ENCODE measurements at places on chromosomes 16 and 17.
A peak's percentile ranks its signal among the peaks of the same experiment; 100 is the strongest.

DNA sequence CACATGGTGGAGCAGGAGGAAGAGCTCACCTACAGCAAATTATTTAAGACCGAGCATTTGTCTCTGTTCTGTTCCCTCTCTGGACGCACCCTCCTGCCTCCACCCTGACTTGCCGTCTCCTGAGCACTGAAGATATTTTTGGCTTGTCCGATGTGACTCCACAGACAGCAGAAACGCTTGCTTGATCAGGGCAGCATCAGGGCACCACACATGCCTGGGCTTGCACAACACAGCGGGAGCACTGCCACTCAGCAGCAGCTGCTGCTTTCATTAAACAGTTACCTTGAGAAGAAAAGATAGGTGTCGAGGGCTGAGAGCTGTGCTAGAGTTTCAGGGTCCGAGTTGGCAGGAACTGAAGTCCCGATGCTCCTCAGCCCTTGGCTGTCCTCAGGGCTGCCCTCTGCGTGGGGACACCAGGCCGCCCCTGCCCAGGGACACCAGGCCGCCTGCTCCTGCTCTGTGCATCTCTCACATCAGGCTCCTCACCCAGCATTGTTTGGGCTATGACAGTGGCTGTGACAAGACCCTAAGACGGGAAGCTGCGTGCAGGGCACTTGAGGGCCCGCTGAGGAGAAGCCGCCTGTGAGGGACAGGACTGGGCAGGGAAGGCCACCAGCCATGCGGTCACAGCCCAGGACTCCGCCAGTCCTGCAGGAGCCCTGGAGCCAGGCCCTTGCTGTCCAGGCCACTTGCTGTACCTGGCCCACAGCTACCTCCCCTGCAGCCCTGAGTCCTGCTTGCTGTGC is 21.3 kb upstream of the CDH15 start:
- DNase-seq, result peak; percentile 73

GRCh38 chr16:84821179-84821578 is 1.4 kb downstream of the CRISPLD2 start:
- DNase-seq, result no peak

- no peak for DNase-seq
Observed at GRCh38 chr17:19755392-19755791, 7.3 kb upstream of the ALDH3A1 start.

DNA sequence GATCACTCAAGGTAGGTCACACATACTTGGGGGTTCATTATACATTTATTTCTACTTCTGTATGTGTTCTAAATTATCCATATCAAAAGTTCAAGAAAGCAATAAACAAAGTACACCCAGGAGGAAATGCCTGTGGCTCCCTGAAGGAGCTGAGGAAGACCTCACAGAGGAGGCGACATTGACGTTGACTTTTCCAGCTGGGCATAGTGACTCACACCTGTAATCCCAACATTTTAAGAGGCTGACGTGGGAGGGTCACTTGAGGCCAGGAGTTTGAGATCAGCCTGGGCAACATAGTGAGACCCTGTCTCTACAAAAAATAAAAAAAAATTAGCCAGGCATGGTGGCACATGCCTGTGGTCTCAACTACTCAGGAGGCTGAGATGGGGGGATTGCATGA is 16.3 kb downstream of the ITGAD start:
- DNase-seq, result no peak

GRCh38 chr17:68957944-68958343 is 2.8 kb upstream of the ABCA8 start:
- DNase-seq, result no peak

DNA sequence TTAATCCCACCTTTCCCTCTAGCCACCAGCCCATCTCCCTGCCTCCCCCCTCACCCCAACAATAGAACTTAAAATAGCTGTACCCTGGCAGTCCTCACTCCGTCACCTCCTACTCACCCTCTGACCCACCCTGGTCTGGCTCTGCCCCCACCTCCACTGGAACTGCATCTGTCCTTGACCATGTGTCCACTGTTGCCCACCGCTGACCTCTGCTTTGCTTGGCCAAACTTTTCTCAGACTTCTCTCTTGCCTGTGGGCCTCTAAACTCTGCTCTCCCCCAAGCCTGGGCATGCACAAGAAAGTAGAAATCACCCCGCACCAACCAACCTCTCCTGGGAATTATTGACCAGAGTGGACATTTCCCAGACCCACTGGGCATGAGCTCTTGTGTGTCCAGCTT is 169.8 kb downstream of the WSCD1 start:
- DNase-seq, result no peak

GRCh38 chr17:58411408-58411894 is 5.9 kb downstream of the RNF43 start:
- no peak for DNase-seq

DNA sequence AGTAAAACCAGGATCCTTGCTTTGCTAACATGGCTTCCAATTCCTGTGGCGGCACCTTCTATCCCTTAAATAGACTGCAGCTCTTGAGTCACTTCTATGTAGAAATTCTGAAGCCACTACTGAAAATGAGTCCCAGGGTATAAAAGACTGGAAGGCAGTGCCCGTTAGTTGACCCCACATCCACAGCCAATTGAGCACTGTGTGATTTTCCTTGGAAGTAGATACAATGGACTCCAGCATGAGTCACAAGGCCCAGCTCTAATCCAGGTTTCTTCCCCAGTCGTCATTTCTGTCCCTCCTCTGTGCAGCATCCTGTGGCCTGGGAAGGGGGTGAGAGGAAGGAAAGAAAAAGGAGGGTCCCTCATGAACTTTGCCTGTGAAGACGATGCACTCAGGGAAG is 69.5 kb downstream of the HLF start:
- DNase-seq, result no peak

GRCh38 chr16:52563767-52564611 is 17.0 kb upstream of the TOX3 start:
- DNase-seq, result no peak

DNA sequence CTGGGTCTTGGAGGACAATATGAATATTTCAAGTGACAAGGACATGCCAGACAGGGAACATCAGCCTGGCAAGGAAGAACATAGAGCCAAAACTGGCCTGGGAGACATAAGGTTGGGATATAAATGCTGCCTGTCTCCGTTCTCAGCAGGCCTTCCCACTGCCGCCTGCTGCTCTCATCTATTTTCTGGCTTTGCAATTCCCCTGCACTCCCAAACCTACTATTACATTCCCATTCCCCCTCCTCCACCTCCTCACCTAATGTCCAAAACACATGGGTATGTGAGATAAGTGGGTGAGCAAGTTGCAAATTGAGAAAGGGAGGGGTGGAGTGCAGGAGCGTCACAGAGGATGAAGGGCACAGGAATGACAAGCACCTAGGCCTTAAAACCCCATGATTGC is 244.3 kb upstream of the CDH8 start:
- DNase-seq, result no peak

DNA sequence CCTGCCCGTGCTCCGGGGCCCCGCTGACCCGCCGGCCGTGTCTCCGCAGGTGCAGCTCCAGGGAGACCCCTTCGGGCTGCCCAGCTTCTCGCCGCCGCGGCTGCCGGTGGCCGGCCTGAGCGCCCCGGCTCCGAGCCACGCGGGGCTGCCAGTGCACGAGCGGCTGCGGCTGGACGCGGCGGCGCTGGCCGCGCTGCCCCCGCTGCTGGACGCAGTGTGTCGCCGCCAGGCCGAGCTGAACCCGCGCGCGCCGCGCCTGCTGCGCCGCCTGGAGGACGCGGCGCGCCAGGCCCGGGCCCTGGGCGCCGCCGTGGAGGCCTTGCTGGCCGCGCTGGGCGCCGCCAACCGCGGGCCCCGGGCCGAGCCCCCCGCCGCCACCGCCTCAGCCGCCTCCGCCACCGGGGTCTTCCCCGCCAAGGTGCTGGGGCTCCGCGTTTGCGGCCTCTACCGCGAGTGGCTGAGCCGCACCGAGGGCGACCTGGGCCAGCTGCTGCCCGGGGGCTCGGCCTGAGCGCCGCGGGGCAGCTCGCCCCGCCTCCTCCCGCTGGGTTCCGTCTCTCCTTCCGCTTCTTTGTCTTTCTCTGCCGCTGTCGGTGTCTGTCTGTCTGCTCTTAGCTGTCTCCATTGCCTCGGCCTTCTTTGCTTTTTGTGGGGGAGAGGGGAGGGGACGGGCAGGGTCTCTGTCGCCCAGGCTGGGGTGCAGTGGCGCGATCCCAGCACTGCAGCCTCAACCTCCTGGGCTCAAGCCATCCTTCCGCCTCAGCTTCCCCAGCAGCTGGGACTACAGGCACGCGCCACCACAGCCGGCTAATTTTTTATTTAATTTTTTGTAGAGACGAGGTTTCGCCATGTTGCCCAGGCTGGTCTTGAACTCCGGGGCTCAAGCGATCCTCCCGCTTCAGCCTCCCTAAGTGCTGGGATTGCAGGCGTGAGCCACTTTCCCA is 5.9 kb downstream of the CTF1 start:
- peak; percentile 94 for DNase-seq

DNA sequence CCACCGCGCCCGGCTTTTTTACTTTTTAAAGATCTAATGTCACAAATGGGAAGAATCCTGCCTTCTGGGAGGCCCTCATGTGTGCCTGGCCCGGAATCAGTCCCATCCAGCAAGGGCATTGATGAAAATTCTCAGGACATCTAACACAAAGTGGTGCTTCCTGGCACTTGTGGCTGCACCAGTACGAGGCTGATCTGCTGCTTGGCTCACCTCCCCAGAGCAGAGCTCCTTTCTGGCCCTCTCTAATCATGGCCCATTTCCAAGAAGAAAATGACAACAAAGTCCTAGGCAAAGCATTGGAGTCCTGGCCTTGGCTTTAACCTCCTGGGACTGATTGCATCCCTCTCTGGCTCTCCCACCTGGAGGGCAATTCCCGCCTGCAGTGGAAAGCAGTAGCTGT is 50.7 kb upstream of the SIAH1 start:
- DNase-seq, result no peak

DNA sequence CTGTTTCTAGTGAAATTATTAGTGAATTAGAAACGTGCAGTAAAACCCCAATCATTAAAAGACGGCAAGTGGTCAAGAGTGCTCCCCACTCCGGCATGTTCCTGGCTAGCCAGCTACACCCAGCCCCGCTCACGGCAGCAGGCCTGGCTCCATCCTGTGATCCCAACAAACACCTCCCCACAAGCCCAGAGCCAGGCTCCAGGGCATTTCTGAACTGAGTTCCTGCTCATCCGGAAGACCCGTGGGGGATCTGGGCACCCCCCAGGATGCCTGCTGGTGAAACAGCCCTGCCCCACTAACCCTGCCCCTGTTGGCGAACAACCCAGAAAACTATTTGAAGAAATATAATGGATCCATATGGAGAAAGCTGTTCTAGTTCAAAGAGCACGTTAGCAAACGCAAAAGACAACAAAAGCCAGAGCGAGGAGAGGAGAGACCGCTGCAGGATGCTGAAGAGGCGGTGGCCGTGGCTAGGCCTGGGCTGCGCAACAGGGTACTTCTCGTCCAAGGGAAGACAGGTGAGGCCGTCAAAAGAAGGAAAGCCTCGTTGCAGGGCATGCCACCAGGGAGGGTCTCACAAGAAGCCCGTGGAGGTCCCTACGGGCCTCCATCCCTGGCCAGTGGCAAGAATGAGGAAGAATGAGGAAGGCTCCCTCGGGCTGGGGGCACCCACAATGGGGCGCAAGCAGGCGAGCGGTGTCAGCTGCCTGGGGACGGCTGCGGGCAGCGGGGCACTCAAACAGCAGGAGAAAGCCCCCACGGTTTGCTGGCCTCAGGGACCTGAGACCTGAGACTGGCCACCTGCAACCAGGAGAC is 19.2 kb downstream of the SLC16A3 start:
- DNase-seq, result peak; percentile 42

- peak; percentile 93 for DNase-seq
Observed at GRCh38 chr16:23595951-23596720, at the start of gene NDUFAB1. NDUFAB1 (minus strand) TSS chr16:23596316; CDS start chr16:23596290, 26 bp downstream.

- no peak for DNase-seq
Observed at GRCh38 chr17:45258981-45259380, 2.9 kb downstream of the SPATA32 start.

DNA sequence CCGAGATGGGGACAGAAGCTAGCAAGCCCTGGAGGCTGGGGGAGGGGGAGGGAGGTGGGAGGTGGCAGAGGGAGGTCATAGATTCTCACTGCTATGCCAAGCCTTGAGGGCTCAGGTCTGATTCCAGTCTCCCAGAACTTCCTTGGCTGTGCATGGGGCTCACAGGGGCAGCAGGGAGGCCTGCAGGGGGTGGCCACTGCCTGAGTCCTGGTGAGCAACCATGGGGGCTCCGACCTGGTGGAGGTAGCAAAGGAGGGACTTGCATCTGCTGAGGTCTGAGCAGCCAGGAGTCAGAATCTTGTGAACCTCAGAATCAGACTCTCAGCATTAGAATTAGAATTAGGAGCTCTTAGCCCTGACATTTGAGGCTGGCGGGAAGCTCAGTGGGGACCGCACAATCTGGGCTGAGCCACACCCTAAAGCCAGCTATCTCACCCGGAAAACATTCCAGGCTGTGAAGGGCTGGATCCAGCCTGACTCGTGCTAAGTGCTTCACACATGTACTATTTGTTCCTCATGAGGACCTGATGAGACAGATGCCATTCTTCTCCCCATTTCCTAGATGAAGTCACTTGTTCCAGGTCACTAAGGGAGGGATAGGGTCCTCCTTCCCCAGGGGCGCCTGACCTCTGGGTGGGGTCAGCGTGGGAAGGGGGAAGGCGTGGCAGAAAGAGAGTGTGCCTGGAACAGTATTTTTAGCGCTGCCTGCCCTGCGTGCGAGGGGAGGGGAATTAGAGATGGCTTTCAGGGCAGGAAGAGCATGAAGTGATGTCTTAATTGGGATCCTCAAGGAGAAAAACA is 17.3 kb upstream of the KCNJ12 start:
- DNase-seq, result no peak

DNA sequence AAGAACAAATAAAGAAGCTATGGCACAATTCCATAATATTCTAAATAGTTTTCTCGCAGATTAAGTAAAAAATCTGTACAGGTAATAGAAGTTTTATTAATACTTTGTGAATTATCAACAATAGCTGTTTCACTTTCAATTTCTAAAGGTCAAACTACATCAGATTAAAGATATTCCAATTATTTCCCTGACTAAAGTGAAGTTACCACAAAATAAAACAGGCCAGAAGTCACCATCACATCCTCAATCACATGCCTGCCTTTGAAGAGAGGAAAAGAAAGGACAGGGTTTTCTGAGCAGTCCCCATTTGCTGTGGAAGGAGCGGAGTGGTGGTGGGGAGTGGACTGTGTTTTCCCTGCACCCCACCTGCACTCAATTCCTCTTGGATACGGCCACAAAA is 11.1 kb downstream of the ITFG1 start:
- DNase-seq, result no peak

DNA sequence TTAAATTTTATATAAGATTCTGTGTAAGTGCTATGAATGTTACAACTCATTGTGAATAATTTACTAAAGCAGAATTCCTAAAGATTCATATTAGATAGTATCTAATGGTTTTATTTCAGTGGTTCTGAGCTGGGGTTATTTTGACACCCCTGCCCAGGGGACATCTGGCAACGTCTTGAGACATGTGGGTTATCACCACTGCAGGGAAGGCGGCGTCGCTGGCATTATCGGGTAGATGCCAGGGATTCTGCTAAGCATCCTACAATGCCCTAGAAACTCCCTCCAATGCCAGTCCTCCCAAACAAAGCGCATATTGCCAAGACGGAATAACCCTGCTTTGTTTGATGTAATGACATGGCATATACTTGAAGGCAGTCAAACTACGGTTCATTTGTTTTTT is 372.3 kb upstream of the ZFHX3 start:
- no peak for DNase-seq

- no peak for DNase-seq
Observed at GRCh38 chr16:11092788-11093571, 148.6 kb downstream of the CLEC16A start.

All from SK-N-SH (cell line).